ENCODE measurements at places on chromosomes 11 and 22.

- peaks cover 23% of the 10 kb centered on the region for H3K4me1 ChIP-seq
- peaks cover 5% of the 10 kb centered on the region for H3K36me3 ChIP-seq
- H3K27me3 ChIP-seq, result no peaks in the 10 kb centered on the region
- peak within 1 kb of the TSS; percentile 36 for H3K27ac ChIP-seq
- H3K4me3 ChIP-seq, result peak within 1 kb of the TSS; percentile 97
- DNase-seq, result peak; percentile 96
Measured at GRCh38 chr11:114439229-114440120, at the start of gene REXO2. Gene REXO2 (plus strand): TSS chr11:114439467. CDS start chr11:114439529, 62 bp downstream.

GRCh38 chr11:68047437-68048290, 8.8 kb downstream of the TCIRG1 start:
- no peaks in the 10 kb centered on the region for H3K27me3 ChIP-seq
- no peak for DNase-seq
- H3K4me1 ChIP-seq, result no peaks in the 10 kb centered on the region
- H3K4me3 ChIP-seq, result no peak overlapping the region
- H3K36me3 ChIP-seq, result peaks cover 59% of the 10 kb centered on the region
- H3K27ac ChIP-seq, result no peak overlapping the region

DNA sequence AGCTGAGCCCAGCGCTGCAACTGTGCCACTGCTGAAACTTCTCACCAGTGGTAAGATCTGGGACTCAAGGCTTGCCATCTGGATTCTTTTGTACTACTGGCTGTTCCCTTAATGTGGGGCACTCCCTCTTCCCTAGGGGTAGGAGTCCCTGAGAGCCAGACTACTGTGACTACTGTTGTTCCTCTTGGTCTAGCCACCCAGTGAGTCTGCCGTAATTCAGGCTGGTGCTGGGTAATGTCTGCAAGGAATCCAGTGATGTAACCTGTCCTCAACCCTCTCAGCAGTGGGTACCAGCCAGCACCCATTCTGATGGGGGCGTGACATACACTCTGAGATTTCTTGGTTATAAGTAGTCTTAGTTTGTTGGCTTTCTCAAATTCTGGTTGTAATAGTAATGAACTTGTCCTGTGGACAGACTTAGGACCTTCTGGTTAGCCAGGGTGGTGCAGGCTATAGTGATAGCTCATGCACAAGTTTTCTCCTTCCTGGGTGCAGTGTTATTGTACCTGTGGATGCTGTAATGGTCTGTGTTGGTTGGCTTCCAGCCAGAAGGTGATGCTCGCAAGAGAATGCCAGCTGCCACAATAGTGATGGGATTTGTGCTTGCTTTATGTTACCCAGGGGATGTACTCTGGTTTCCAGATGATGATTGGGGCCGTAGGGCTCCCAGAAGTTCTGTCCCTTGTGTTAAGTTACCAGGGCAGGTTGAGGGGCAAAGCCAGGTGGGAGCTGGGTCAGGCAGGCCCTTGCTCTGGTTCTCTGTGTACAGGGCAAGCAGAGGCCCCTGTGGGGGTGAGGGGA, 65.5 kb downstream of the ARHGAP42 start:
- no peak for DNase-seq
- H3K27me3 ChIP-seq, result no peaks in the 10 kb centered on the region
- H3K36me3 ChIP-seq, result no peaks in the 10 kb centered on the region
- H3K4me3 ChIP-seq, result no peak overlapping the region
- H3K4me1 ChIP-seq, result no peaks in the 10 kb centered on the region

DNA sequence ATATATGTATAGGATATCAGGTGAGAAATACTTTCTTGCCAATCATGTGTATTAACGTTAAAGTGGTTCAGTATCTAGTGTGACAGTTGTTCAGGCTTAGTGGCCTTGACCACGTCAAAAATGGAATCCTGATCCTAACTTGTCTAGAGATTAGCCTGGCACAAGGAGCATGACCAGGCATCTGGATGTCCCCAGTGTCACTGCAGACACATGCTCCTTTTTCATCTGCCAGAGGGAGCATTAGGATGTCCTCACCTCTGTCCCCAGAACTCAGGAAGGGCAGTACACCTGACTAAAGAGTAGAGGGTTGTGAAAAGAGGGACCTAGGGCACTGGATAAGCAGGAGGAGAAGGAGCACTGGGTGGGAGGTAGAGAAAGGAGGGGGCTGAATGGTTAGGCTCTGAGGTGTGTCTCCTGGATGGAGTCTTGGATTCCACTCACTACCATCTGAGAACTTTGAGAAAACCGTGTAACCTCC, 40.9 kb upstream of the GGTLC2 start:
- no peak for DNase-seq
- H3K36me3 ChIP-seq, result no peaks in the 10 kb centered on the region
- H3K27me3 ChIP-seq, result peaks cover 2% of the 10 kb centered on the region

DNA sequence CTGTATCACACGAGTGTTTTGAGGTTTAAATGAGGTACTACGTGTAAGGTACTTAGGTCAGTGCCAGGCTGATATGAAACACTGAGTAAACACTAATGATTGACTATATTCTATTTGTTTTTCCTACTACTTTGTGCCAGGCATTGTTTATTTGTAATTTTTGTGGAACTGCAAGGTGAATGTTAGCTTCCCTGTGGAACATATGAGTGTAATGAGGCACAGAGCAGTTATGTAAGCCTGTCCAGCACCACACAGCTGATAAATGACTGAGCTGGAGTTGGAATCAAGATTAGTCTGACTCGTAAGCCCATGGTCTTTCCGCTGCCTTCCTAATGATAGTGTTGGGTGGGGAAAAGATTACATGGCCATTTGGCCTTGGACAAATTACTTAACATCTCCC, 5.9 kb downstream of the SLC37A2 start:
- H3K27me3 ChIP-seq, result no peaks in the 10 kb centered on the region
- no peak for DNase-seq
- H3K27ac ChIP-seq, result no peak overlapping the region
- no peak overlapping the region for H3K4me3 ChIP-seq
- H3K4me1 ChIP-seq, result peaks cover 8% of the 10 kb centered on the region

GRCh38 chr11:2100361-2101170, 38.6 kb downstream of the IGF2 start:
- H3K4me3 ChIP-seq, result no peak overlapping the region
- peak; percentile 79 for DNase-seq
- peak overlapping the region; percentile 90 for H3K27ac ChIP-seq

GRCh38 chr11:129145276-129145675, 46.8 kb downstream of the ARHGAP32 start:
- peak overlapping the region; percentile 45 for H3K27ac ChIP-seq
- no peak for DNase-seq
- H3K4me1 ChIP-seq, result peaks cover 14% of the 10 kb centered on the region
- no peaks in the 10 kb centered on the region for H3K27me3 ChIP-seq

DNA sequence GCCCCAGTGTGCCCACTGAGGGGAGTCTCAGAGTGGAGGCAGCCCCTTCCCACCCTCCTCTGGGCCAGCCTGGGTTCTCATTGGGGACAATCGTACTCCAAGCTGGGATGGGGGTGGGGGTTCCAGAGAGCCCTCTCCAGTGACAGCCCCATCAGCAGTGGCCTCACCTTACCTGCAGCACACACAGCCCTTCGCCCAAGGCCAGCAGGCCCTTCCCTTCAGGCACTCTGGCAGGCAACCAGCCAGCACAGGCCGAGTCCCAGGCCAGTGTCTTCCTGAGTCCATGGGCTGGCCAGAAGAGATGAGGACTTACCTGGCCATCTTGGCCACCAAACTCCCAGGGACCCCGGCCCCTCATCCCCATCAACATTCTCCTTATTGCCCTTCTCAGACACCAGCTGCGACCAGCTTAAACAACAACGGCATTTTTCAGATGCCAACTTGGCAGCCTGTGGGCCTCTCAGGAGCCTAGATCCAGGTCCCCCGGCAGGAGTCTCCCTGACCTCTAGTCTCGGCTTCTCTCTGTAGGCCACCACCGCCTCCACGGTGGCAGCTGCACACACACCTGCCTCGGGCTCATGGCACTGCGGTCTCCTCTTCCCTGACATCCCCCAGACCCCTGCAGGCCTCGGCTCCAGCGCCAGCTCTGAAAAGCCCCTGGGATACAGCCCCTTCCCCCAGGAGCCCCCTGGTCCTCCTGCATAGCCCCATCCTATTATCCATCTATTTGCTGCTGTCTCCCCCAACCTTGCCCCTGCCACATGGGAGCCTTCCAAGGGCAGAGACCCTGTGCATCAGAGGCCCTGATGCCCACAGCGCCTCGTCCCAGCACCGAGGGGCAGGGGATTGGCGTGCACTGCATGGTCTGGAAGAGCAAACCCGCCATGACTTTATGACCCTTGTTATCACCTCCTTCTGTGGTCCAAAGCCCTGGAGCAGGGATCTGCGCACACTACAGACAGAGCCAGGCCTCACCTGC, 111.2 kb upstream of the FGF3 start:
- H3K36me3 ChIP-seq, result no peaks in the 10 kb centered on the region
- peaks cover 2% of the 10 kb centered on the region for H3K4me1 ChIP-seq
- H3K27ac ChIP-seq, result no peak overlapping the region
- DNase-seq, result no peak
- peaks cover 15% of the 10 kb centered on the region for H3K27me3 ChIP-seq

- H3K4me1 ChIP-seq, result no peaks in the 10 kb centered on the region
- H3K27ac ChIP-seq, result no peak overlapping the region
- H3K27me3 ChIP-seq, result no peaks in the 10 kb centered on the region
- no peaks in the 10 kb centered on the region for H3K36me3 ChIP-seq
- no peak overlapping the region for H3K4me3 ChIP-seq
Measured at GRCh38 chr11:115454525-115454924, 49.7 kb downstream of the CADM1 start.

- H3K27me3 ChIP-seq, result no peaks in the 10 kb centered on the region
- H3K4me3 ChIP-seq, result no peak overlapping the region
- H3K36me3 ChIP-seq, result no peaks in the 10 kb centered on the region
Measured at GRCh38 chr22:47625531-47626427, 863.3 kb downstream of the TBC1D22A start.

DNA sequence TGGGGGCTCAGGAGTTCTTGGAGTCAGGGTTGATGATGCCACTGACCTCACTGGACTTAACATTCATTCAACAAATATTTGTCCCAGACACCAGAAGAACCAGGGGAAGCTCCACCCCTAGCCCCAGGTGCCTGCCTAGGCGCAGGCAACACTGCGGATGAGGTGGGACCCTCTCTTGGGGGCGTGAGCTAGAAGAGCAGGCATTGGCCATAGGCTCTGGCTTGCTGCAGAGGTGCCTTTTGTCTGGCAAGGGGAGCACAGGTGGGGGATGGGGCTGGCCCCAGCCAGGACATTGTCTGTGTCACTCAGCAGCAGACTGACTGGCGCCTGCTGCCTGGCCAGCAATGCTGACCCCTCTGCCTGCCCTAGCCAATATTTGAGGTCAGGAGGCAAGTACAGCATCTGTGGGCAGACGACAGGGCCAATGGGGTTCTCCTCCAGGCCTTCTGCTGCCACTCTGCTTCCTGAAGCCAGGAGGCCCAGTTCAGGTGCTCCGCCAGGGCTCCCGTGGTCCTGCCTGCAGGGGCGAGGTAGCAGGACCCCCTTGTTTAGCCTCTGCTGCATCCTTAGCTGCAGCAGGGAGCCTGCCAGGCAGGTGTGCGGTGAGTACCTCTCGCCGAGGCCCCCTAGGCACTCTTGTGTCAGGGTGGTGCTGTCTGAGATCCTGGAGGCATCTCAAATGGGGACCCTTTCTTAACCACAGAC, 4.0 kb downstream of the LINC01488 start:
- no peak for DNase-seq
- H3K4me3 ChIP-seq, result no peak overlapping the region
- peaks cover 2% of the 10 kb centered on the region for H3K27me3 ChIP-seq
- no peaks in the 10 kb centered on the region for H3K36me3 ChIP-seq

DNA sequence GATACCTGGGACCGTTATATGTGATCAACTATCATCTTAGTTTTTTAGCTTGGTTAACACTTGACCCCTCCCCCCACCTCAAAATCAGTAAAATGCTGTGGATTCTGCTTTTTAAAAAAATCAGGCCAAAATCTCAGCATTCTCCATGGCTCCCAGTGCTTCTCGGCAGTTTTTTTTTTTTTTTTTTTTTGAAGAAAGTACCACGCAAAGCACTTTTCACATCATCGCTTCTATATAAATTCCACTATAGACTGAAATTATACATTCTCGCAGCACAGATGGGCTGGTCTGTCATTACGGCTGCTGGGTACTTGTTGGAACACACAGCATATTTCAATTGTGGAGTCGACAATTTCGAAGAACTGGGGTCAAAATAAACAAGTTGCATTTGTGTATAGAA, 67.7 kb upstream of the PPARA start:
- DNase-seq, result no peak
- peaks cover 25% of the 10 kb centered on the region for H3K36me3 ChIP-seq
- no peak overlapping the region for H3K27ac ChIP-seq
- H3K27me3 ChIP-seq, result no peaks in the 10 kb centered on the region
- H3K4me1 ChIP-seq, result peaks cover 51% of the 10 kb centered on the region

DNA sequence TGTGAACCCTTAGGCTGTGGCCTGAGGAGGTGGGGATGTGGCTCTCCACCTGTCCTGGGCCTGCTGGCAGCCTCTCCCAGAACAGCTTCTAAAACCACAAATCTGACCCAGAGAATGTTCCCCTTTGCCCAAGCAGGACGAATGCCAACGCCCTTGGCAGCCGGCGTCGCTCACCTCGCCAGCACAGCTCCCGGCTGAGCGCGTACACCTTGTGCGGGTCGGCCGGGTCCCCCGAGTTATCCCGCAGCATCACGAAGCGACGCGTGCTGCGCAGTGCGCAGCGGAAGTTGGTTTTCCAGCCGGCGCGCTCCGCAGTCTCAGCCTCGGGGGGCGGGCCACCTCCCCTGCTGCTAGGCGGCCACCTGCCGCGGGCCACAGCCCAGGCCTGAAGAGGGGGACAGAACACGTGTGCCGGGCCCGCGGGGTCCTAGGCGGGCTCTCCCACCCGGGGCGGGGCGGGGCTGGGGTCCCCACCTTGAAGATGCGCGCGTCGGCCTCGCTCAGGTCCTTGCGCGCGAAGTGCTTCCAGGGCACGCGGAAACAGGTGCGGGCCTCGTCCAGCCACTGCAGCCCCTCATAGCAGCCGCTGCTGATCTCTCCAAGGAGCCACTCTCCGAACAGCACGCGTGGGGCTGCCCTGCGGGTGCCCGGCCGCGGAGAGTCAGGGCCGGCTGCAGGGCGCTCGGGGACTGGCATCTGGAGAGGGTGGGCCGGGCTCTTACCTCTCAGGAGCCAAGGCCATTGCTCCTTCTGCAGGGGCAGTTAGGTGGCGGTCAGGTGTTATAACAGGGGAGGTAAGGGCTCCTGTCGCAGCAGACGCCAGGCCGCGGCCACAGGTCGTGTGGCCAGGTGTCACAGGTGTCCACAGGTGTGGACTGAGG, 887 bp downstream of the IRF7 start:
- no peak for DNase-seq
- H3K4me1 ChIP-seq, result peaks cover 6% of the 10 kb centered on the region
- peaks cover 29% of the 10 kb centered on the region for H3K36me3 ChIP-seq
- H3K27ac ChIP-seq, result peak overlapping the region; percentile 74
- H3K4me3 ChIP-seq, result peak overlapping the region; percentile 77
- H3K27me3 ChIP-seq, result no peaks in the 10 kb centered on the region

GRCh38 chr11:10659339-10660216, 34.0 kb downstream of the IRAG1 start:
- peaks cover 34% of the 10 kb centered on the region for H3K4me1 ChIP-seq
- H3K4me3 ChIP-seq, result no peak overlapping the region
- DNase-seq, result peak; percentile 90
- no peaks in the 10 kb centered on the region for H3K36me3 ChIP-seq

- no peak overlapping the region for H3K4me3 ChIP-seq
- H3K27me3 ChIP-seq, result no peaks in the 10 kb centered on the region
Measured at GRCh38 chr11:29187215-29187614, 829.6 kb downstream of the KCNA4 start.
